HTR-8/SVneo (cell line): ENCODE measurements at places on chromosomes 7 and 10.
A peak's percentile ranks its signal among the peaks of the same experiment; 100 is the strongest.

GRCh38 chr7:116138202-116138801 lies 72.0 kb upstream of the TES start:
- peak; percentile 37 for DNase-seq

DNA sequence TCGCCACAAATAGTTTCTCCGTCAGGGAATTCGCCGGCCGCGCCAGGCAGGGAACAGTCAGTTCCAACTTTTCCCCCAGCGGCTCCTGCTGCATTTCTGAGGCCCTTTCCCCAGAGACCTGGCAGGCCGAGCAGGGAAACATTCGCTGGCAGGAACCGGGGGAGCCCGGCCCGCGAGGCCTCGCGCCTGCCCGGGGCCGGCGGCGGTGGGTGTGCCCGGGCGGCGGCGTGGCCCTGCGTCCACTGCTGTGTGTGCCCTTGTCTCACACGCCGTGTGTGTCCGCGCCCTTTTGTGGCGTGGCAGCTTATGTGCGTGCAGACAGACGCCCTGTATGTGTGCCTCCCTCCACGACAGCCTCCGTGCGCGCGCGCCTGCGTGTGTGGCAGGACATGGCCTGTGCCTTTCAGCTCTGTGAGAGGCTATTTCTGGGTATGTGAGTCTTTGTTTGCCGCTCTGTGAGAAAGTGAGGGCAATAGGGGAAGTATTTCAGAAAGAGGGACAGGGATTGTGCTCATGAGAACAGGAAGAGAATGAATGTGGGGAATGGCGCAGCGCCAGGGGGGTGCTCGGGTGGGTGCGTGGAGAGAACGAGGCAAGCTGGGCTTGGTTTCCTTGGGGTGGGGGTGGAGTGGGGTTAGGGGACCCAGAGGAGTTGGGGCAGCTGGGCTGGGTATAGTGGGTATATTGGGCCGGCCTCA lies 689 bp upstream of the SMARCD3 start:
- DNase-seq = no peak

DNA sequence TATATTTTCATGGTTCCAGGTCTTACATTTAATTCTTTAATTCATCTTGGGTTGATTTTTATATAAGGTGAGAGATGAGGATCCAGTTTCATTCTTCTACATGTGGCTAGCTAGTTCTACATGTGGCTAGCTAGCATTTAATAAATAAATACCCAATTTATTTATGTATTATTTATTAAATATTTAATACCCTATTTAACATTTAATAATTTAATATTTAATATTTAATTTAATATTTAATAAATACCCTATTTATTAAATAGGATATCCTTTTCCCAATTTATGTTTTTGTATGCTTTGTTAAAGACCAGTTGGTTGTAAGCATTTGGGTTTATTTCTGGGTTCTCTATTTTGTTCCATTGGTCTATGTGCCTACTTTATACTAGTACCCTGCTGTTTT lies 111.0 kb upstream of the PCLO start:
- DNase-seq = no peak

- no peak for DNase-seq
These were observed 20.9 kb upstream of the MTPN start for GRCh38 chr7:135998081-135998480.

GRCh38 chr7:41046221-41046761 lies 656.6 kb downstream of the INHBA start:
- no peak for DNase-seq

DNA sequence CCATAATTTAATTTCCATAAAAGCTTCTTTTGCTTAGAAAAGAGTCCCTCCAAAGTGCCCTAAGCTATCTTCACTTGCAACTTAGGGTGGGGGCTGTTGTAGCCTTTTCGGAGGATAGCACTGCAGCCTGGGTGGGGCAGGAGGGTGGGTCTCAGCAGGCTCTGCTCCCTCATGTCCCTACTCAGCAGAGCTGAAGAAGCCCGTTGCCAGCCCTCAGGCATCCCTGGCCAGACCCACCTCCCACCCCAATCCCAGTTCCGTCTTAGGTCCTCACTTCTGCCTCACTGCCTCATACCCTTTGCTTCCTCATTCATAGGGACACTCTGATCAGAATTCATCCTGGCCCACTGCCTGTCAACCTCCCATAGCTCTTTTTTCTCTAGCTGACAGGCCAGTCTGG lies 99.8 kb upstream of the ZMIZ1 start:
- DNase-seq = no peak

- no peak for DNase-seq
These were observed 137.5 kb upstream of the WDR11 start for GRCh38 chr10:120713573-120714205.

DNA sequence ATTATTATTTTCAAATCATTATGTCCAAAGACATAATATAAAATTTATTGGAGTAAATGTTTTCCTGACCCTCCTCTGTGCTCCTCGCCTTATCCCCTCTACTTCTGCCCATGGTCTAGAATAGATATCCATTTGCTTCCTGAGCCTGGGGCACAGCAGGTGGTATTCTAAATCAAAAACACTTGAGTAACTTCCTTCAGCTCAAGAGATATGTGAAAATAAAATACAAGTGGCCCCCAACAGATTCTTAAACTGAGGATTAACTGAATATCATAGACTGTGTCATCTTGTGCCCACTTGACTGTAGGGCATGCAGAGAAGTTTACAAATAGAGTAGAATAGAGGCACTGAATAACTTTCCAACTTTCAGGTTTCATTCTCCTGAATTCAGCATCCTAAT lies 59.1 kb downstream of the HGF start:
- DNase-seq = no peak

GRCh38 chr10:16779384-16779915 lies 37.8 kb downstream of the RSU1 start:
- DNase-seq = no peak

GRCh38 chr10:35607475-35608327 lies 2.6 kb downstream of the GJD4 start:
- no peak for DNase-seq

DNA sequence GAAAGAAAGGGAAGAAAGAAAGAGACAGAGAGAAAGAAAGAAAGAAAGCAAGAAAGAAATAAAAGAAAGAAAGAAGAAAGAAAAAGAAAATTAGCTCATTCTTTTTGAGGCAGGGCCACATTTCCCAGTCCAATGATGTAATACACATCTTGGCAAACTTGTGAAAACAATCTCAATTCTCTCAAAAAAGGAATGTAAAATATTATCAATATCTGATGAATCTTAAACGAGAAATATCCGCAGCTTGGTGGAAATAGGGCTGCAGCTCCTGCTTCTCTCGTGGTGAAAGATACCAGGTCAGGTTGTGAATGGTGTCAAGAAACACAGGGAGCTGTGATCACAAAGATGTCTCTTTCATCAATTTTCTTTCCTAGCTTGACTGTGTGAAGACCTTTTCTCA lies 739.6 kb upstream of the NRP1 start:
- no peak for DNase-seq

GRCh38 chr10:13485623-13486022 lies 43.2 kb downstream of the BEND7 start:
- DNase-seq = no peak

DNA sequence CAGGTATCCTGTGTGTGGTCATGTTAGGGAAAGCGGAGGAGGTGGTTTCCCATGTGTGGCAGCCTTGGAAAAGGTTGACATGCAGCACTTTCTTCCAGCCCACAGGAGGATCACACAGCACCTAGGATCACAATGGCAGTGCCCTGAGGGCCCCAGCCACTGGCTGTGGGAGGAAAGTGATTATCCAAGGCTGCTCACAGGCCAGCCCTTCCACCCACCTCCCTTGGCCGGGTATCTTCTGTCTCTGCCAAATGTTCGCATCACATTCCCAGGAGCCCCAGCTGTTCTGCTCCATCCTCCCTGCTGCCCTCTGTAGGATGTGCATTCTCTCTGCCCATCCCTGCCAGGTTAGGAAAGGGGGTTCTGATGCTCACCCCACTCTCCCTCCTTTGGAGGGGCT lies 2.5 kb upstream of the MLXIPL start:
- no peak for DNase-seq

- DNase-seq = no peak
These were observed 73.9 kb upstream of the GTF2I start for GRCh38 chr7:74583630-74584029.

DNA sequence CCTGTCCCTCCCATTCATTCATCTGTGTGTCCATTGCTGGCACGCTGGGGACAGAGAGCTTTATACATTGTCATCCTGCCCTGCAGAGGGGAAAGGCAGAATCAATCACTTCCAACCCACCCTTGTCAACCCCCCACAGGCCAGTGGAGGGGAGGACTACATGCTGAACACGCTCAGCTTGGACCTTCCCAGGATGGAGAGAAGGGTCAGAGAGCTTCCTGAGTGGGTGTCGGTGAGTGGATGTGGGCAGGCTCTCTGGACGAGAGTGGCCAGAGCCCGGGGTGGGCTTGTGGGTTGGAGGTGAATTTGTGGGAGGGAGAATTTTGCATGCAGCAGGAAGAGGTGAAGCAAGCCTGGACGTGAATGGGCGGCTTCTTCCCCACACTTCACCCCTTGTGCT lies 93.9 kb downstream of the DNAJB6 start:
- no peak for DNase-seq

DNA sequence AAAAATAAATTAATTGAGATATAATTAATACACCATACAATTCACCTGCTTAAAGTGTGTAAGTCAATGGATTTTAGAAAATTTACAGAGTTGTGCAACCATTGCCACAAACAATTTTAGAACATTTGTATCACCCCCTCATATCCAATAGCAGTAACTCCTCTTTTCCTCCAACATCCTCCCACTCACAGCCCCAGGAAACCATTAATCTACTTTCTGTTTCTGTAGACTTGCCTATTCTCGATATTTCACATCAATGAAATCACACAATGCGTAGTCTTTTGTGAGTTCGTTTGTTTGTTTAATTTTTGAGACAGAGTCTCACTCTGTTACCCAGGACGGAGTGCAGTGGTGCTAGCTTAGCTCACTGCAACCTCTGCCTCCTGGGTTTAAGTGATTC lies 13.7 kb upstream of the HERC4 start:
- no peak for DNase-seq

DNA sequence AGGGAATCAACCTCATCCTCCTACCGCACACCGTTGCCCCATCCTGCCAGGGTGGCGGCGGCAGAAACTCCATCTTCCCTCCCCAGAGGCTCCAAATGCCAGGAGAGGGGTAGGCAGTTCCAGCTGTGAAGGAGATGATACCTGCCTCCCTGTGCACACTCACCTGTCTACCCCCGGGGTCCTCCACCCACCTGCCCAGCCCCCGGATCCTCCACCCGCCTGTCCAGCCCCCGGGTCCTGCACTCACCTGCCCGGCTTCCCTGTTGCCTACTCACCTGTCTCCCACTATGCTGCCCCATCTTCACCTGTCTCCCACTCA lies 13.4 kb upstream of the DNAAF5 start:
- no peak for DNase-seq

DNA sequence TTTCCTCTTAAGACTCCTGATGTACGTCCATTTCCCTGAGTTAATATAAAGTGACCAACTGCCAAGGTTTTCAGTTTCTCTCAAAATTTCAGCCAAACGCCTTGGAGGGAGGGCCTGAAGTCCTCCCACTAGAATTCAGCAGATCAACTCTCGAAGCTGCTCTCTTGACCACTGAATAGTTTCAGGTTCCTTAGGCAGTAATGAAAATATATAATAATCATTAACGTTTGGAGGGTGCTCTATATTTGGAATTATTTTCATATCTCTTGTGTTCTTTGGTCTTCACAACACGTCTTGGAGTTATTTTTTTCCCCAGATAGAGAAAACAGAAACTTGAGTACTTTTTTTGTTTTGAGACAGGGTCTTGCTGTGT lies 123.6 kb upstream of the SFMBT2 start:
- DNase-seq = no peak

DNA sequence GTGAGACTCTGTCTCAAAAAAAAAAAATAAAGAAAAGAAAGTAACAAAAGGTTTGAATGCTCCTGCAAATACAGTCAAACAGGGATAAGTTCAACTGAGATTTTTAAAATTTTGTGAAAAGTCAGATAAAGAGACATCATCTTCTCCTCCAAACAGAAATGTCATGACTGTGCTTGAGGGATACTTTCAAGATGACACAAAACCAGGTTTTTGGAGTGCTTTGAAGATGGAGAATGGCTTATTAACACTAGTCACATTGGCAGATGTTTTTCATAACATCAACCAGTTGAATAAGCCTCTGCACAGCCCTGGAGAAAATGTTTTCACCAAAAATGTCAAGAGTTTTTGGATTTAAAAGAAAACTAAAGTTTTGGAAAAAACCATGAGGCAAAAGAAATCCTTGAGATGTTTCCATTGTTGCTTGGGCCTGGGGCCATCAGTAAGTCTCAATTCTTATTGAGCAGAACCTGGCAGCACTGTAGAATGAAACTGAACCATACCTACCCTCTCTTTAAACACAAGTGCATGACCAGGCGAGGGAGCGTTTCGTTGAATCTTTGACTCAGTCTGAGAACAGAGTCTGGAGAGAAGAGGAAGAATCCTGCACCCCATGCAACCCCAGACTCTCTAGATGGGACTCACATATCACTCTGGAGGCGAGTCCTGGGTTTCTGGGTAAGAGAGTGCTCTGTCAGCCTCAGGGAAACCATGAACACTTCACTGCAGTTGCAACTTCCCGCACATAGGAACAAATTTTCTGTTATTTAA lies 37.4 kb upstream of the PRKCQ start:
- DNase-seq = no peak

DNA sequence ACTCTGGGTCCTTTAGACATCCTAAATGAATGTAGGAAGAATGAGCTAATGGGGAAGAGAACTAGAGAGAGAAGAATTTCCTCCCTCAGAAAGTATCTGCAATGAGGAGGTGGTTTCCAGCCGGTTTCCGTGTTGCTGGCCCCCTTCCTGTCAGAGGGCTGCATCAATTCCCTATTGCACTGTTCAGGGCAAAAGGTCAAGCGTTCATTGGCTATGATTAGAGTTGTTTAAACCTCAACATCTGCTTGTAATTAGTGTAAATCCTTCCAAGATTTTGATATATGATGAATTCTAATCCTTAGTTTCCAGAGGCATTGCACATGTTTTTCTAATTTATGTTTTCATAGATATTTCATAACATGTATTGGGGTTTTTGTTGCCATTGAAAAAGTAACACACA lies 107.3 kb upstream of the SGCE start:
- no peak for DNase-seq

- no peak for DNase-seq
These were observed 574.4 kb downstream of the CNTNAP2 start for GRCh38 chr7:146690987-146691386.
